ENCODE measurements at places on chromosomes 12 and 14.

DNA sequence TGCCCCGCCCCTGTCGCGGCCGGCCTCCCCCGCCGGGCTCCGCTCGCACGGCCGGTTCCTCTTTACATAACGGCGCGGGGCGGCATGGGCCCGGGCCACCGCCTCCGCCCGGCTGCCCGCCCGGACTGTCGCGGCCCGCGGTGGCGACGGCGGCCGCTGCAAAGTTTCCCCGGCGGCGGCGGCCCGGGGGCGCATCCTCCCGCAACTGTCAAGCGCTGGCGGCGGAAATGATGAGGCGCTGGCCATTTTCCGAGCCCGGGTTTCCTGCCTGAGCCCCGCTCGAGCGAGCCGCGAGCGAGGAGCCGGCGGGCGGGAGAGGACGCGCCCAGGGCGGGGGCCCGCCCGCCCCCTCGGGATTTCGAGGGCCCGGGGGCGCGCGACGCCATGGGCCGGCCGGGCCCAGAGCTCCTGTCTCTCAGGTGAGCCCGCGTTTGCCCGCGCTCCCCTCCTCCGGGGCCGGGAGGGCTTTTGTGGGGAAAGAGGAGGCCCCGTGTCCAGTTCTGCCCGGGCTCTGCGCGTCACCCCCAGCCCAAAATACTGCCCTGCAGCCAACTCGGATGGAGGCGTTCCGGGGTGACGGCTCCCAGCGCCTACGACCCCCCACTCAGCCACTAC is at the start of gene SH2B3:
Gene SH2B3, plus strand, starts transcription at position 65 of the 615 bp plus-strand sequence. CDS start 12,223 bp downstream, outside the sequence.
- DNase-seq = no peak

GRCh38 chr12:96195845-96196451 is 1.8 kb downstream of the ELK3 start:
- peak; percentile 48 for DNase-seq

DNA sequence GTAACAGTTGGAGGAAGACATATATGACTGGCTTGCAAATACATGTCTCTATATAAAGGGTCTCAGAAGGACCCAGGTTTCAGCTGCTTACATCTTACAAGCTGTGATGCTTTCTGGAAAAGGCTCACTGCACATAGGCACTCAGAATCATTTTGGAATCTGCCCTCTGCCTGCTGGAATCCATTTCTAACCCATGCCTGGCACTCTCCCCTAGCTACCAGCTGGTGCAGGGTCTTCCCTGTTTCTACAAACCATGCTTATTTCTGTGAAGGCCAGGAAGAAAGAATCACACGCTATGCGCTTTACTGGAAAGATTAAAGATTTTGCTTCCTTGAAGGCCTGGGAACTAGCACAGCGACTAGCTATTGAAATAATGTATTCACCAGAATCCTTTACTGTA is 151.3 kb downstream of the DICER1 start:
- no peak for DNase-seq

DNA sequence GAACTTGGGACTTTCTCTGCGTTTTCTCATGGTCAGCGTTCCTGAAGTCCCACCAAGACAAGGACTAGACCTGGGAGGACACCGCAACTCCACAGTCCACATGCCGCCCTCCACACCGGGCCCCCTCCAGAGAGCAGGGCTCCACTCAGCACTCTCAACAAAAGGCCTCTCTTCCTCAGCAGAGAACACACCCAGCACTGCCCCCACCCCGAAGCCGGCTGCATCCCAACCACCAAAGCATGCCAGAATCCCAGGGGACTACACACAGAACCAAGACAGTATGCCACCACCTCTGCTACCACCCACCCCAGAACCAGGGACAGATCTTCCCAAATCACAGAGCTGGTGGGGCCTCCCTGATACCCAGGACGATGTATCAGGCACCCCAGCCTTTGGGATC is 88.3 kb downstream of the BCL11B start:
- no peak for DNase-seq

DNA sequence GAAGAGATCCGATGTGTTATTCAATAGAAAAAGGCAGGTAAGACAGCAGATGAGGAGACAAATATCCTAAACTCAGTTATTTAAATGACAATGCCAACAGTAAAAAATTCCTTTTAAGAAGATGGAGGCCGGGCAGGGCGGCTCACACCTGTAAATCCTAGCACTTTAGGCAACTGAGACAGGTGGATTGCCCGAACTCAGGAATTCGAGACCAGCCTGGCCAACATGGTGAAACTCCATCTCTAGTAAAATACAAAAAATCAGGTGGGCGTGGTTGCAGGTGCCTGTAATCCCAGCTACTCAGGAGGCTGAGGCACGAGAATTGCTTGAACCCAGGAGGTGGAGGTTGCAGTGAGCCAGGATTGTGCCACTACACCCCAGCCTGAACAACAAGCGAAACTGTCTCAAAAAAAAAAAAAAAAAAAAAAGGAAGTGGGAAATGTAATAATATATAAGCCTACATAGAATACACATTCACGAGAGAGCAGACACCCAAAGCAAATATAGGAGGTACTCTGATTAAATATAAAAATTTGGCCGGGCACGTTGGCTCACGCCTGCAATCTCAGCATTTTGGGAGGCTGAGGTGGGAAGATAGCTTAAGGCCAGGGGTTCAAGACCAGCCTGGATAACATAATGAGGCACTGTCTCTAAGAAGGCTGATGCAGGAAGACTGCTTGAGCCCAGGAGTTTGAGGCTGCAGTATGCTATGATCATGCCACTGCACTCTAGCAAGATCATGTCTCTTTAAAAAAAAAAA is 19.0 kb downstream of the CORO1C start:
- no peak for DNase-seq

GRCh38 chr12:50397117-50397650 is 775 bp upstream of the FAM186A start:
- DNase-seq = no peak

- no peak for DNase-seq
Observed at GRCh38 chr12:84875241-84875640, 37.4 kb downstream of the SLC6A15 start.

- no peak for DNase-seq
Observed at GRCh38 chr14:66395300-66395699, 90.9 kb upstream of the CCDC196 start.
